Large intestine (tissue), 12 donors: ENCODE measurements at places on chromosomes 4 and X.

GRCh38 chr4:137545461-137545861 lies 13.2 kb upstream of the PCDH18 start:
- no peak for DNase-seq

DNA sequence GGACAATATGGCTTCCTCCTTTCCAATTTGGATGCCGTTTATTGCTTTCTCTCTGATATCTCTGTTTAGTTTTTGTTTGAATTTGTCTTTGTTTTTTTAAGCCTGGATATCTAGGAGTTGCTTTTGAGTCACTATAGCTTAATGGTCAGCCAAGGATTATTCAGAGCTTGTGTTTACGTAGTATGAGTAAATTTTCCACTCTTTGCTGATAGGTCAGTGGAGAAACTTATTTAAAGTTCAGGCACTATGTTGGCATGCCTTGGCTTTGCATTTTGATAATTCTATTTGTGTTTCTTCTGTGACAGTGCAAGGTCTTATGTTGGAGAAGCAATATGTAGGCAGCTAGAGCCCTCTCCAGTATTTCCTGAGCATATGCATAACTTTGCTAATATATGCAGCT lies 315.2 kb downstream of the GRID2 start:
- DNase-seq, result no peak

GRCh38 chrX:44343412-44344141 lies at the start of gene EFHC2:
Gene EFHC2, minus strand, starts transcription at chrX:44343672. Its CDS starts 84 bp downstream, at chrX:44343588.
- DNase-seq, result peak; percentile 19

- no peak for DNase-seq
These were observed 91.3 kb downstream of the MFAP3L start for GRCh38 chr4:169934794-169935429.

DNA sequence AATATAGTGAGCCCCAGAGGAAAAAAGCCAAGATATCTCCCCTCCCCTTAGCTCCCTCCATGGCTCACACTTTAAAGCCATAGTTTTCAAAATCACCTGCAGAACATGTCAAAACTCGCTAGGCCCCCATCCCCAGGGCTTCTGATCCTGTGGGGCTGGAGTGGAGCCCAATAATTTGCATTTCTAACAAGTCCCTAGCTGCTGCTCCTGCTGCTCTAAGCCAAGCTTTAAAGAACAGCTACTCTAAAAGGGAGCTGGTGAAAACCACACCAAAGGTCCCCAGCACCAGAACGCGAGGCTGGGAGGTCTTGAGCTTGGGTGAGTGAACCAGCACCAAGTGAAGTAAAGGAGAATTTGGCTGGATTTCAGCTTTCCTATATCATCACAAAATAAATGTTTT lies 237.1 kb downstream of the ZNF674 start:
- DNase-seq, result no peak

DNA sequence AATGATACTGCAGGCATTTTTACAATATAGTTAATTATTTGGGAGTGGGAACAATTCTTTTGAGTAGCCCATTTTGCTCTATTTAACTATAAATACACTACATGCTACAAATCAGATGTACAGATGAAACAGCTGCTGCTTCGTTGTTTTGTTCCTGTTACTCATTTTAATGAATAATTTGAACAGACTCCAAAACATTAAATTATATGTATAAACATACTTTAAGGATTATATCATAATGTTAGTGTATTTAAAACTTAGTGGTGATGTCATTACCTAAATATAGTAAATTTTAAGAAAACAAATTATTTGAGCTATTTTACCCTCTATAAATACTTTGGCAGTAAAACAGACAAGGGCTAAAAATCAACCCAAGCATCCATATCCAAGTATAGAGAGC lies 60.7 kb downstream of the GAB1 start:
- no peak for DNase-seq

- DNase-seq, result peak; percentile 64
These were observed 32.4 kb upstream of the PDLIM3 start for GRCh38 chr4:185567381-185568376.

GRCh38 chr4:75891611-75892010 lies 10.6 kb downstream of the PPEF2 start:
- DNase-seq, result no peak

DNA sequence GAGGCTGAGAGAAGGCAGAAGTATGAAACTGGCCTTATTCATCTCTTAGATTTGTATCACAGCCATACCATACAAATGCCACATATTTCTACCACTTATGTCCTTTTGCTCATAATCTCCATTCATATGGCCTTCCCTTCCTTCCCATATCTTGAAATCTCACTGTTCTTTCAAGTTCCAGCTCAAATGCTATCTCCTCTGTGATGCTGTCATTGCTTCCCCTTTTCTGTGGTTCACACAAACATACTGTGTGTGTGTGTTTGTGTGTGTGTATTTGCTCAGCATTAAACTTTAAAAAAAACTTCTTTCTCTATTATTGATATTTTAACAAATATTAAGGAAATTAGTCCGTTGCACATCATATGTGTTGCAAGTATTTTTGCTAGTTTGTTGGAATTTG lies 26.7 kb downstream of the PHKA1 start:
- no peak for DNase-seq

- DNase-seq, result no peak
These were observed 125.4 kb downstream of the BCOR start for GRCh38 chrX:39972340-39972739.

DNA sequence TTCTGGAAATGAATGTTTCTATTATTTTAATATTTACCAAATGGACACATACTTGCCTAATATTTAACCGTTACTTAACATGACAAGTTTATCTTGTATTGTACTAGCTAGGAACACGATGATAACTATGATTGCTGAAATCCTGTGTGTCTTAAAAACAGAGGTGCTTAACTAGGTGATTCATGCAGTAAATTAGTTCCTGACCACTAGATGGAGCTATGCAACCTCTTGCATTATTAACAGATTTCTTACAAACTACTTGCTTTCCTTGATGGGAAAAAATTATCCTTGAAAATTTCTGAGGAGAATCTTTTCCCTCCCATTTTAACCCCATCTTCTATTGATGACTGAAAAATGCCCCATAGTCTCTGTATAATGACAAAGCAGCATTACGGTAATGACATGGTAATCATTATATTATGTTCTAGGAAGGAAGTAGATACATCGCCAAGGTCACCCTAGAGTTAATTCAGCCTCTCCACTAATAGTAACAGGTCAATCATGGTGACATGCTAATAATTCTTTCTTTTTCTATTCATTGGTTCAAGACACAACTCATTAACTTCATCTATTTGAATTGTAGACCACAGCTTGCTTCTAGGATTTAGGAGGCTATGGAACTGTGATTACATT lies 844.2 kb downstream of the RAPGEF2 start:
- DNase-seq, result peak; percentile 49

DNA sequence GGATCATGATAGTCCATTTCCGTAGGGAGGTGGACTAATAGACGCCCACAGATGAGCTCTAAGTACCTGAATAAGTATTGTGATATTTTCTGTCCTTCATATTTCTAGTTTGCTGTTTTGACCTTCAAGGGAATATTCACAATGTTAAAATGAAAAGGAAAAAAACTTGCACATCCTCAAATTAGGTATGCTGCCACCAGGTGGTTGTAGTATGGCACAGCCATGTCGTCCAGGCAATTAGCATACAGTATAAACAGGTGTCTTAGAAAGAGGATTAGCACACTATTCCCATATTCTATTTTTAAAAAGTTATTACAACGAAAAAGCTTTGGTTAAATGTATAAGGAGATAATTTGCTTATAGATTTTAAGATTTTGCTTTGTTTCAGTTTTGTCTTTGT lies 802.0 kb downstream of the RPA4 start:
- no peak for DNase-seq

GRCh38 chr4:14910411-14910810 lies 91.9 kb upstream of the CPEB2 start:
- no peak for DNase-seq

- DNase-seq, result no peak
These were observed 111.2 kb upstream of the TECRL start for GRCh38 chr4:64520421-64520820.

DNA sequence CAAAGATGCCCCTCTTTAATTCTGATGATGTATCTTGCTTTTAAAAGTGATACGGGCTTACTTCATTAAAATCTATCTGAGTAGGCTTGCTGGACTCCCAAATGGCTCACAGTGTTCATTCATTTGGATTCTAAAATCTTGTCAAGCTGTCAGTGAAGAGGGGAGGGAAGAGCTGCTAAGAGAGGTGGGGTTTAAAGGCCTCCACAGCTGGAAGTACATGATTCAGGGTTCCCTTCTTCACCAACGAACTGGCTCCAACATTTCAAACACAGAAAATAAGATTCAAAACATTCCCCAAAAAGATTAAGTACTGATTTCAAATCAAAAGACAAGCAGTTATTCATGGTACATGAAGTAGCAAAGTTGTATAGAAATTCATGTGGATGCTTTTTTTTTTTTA lies 133.0 kb upstream of the NAP1L5 start:
- DNase-seq, result no peak

DNA sequence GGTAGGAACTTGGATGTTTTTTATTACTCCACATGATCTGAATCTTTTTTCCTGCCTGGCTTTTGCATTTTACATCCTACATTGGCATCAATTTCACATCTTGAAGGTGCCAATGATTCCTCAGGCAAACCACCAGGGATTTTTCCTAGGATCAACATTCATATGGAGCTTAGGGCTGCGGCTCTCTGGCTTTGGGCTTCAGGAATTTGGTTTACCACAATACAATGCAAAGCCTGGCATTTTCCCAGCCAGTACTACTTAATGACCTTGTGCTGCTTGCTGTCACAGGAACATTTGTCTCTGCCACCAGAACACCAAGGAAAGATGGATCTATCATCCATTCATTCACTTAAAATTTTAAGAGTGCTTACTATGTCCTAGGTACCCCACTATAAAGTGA lies 180.7 kb downstream of the PDGFC start:
- no peak for DNase-seq

DNA sequence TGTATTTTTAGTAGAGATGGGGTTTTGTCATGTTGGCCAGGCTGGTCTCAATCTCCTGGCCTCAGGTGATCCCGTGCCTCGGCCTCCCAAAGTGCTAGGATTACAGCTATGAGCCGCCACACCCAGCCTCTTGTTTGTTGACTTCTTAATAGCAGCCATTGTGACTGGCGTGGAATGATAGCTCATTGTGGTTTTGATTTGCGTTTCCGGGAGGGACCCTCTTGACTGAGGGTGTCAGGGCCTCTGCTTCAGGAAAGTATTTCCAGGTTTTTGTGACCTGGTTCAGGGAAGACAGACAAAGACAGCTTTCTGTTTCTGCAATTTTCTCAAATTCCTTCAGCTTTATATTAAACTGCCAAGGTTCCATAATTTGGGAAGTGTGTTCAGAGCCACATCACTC lies 15.1 kb downstream of the CSF2RA start:
- no peak for DNase-seq

- peak; percentile 73 for DNase-seq
These were observed 78.5 kb downstream of the PRDM5 start for GRCh38 chr4:120843849-120844527.

DNA sequence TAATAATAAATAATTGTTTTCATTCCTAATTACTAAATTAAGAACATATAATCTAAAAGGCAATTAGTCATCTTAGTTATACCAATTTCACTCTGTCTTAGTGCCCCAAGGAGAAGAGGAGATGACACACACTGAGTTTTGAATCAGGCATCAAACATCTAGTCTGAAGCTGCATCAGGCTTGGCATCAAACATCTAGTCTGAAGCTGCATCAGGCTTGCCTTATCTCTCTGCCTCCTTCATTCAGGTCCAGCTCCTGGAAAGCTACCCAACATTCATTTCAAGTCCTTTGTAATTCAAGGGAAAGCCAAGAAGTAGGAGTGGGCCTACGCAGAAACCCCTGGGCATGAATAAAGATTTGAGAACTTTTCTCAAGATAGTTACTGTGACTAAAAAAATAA lies 62.2 kb downstream of the SH3RF1 start:
- DNase-seq, result no peak

- no peak for DNase-seq
These were observed 41.0 kb downstream of the WWC2 start for GRCh38 chr4:183139972-183140570.

- no peak for DNase-seq
These were observed 322.7 kb downstream of the PDHA2 start for GRCh38 chr4:96162636-96163035.

DNA sequence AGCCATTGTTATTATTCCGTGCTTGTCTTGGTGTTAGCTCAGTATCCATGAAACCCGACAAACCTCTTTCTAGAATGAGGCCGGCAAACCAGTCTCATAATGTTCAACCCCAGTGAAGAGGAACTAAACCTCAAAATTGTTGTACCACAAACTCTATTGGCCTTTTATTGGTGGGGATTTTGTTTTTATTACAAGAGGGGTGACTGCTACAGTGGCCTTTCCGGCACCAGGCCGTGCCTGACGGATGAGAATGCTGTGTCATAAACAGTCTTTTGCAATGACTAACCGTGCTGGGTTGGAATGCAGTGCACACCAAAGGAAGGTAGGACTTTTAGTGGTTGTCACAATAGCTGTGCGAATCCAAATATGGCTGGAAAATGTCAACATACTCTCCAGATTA lies 60.8 kb downstream of the SHROOM2 start:
- DNase-seq, result peak; percentile 31

- no peak for DNase-seq
These were observed 69.8 kb downstream of the RGS12 start for GRCh38 chr4:3362431-3363287.

GRCh38 chr4:99117876-99118693 lies 26.0 kb downstream of the ADH4 start:
- no peak for DNase-seq

- no peak for DNase-seq
These were observed 54.5 kb downstream of the CD99L2 start for GRCh38 chrX:150844016-150844415.

GRCh38 chrX:18151649-18152048 lies 69.0 kb downstream of the BEND2 start:
- no peak for DNase-seq

DNA sequence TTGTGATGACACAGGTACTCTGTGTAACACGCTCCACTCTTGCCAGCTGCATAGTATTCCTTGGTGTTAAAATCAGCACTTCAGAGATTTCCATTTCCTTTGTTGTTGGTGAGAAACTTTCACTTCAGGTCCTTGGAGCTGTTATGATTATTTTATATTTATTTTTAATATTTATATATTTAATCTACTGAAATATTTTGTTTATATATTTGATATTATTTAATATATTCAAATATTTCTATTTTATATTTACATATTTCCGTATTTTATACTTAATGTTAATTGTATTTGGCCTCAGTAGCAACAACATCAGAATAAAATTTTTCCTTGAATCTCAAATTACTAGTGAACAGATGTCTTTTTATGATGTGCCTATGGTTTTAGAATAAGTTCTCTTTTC lies 225.3 kb downstream of the MAGEB17 start:
- no peak for DNase-seq

GRCh38 chr4:2075987-2076907 lies 17.1 kb downstream of the NAT8L start:
- DNase-seq, result peak; percentile 45

DNA sequence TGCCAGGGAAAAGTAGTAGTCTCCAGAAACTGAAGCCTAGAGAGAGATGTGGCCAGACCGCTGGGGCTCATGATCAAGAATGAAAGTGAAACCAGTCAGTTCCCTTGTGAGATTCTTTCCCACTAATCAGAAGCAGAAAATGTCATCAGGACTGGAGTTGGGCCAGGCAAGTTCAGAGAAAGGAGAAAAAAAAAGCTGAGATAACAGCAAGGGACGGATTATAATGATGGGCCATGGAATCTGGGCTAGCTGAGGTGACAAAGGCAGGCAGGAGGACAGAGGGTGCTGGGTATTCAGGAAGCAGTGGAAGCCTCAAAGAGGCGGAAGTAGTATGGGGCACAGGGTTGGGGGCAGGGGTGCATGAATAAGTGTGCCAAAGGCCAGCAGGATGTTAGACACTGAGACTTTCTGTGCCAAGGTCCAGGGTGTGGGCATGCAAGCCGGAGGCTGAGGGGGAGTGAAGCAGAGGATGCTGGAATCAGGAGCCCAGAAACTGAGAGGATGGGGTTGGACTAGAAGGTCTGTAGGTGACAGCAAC lies 2.5 kb downstream of the CXorf38 start:
- peak; percentile 90 for DNase-seq
